Panc1 (cell line): ENCODE measurements at places on chromosomes 7 and 10.

GRCh38 chr10:61655335-61655851, 7.3 kb upstream of the CABCOCO1 start:
- no peak for DNase-seq

- DNase-seq: no peak
Measured at GRCh38 chr10:122388287-122388997, 13.9 kb downstream of the PLEKHA1 start.

DNA sequence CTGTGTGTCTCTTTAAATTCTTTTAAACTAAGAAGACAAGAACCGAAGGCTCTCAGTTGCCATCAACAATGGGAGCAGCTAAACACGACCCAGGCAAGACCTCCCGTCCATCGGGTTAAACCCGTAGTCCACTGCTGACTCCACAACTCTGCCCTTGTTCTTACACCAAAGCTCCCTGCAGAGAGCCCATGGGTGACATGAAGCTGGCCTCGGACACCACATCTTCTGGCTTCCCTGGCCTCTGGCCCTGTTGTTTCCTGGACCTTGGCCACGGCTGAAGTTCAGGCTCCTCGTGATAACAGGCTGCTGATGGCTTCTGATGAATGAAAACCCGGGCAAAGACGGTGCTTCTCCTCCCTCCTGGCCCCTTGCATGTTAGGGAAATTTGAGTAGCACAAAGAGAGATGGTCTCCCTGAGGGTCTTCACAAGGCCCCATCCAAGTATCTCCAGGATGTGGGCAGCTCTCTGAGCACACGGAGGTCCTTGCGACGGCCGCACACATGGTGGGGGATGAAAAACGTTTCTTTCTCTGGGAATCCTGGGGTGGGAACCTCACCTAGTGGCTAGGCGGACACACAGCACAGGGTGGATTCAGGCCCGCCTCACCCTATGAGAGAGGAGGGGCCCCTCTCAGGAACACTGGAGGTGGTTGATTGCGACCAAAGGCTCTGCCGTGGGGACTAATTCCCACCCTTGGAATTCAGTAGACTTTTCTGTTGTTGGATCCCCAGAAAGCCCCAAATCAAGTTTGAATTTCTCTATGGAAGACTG, 271.1 kb downstream of the ADARB2 start:
- DNase-seq: no peak

- DNase-seq: no peak
Measured at GRCh38 chr7:30681815-30682211, 443 bp downstream of the CRHR2 start.

- no peak for DNase-seq
Measured at GRCh38 chr7:12386313-12386740, 17.3 kb downstream of the VWDE start.
